Forelimb muscle (tissue), 1 donor: ENCODE measurements at places on chromosomes 4 and X.
A peak's percentile ranks its signal among the peaks of the same experiment; 100 is the strongest.

- no peak for DNase-seq
These were observed 110.1 kb upstream of the VEGFC start for GRCh38 chr4:176902710-176903323.

GRCh38 chr4:129218360-129218759 is 122.4 kb downstream of the C4orf33 start:
- no peak for DNase-seq

GRCh38 chr4:167359711-167360110 is 125.4 kb upstream of the SPOCK3 start:
- no peak for DNase-seq

DNA sequence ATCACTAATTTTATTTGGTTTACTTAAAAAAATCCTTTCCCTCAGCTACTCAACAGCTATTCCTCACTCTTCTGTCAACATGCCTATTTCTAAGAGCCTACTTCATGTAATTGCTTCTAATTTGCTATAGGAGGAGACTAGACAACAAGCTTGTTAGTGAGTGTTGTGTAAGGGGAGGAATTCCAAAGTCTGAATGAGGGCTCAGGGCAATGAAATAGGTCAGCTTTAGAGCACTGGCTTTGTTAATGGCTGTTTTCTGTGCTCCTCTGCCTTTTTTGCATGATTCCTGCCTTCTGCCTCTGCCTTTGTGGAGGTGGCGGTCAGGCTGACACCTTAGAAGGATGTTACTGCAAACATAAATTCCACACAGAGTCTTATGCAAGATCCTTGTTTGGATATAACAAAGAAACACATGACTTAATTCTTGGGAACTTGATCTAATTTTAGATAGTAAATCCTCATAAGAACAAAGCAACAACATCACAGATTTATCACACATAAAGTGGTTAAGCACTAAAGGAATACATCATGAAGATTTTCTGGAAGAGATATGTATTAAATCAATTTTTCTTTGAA is 15.0 kb upstream of the PAGE1 start:
- DNase-seq = no peak

GRCh38 chr4:48495941-48496340 is 5.9 kb downstream of the ZAR1 start:
- no peak for DNase-seq

- DNase-seq = no peak
These were observed 210.5 kb downstream of the ADAMTS3 start for GRCh38 chr4:72358483-72358882.

DNA sequence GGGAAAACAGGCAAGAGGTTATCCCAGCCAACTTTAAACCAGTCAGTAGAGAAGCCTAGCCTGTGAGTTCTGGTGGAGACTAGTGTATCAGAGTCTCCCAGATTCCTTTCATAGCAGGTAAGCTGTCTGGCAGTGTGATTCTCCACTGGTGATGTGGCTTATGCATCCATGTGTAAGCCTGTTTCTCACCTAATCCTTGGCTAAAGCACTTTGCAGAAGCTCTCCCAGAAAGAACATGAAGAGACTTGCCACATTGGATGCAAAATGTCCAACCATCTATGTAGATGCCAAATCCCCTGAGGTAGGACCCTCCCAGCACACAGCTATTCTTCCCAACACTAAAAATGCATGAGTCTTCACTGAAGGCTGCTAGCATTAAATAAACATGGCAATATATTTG is 111.7 kb downstream of the CHRNA9 start:
- no peak for DNase-seq

GRCh38 chrX:118637997-118638396 is 89.4 kb upstream of the IL13RA1 start:
- no peak for DNase-seq

- no peak for DNase-seq
These were observed 213.7 kb upstream of the PPARGC1A start for GRCh38 chr4:24103434-24104157.

- DNase-seq = no peak
These were observed 16.5 kb downstream of the DHRSX start for GRCh38 chrX:2484256-2484655.

- no peak for DNase-seq
These were observed 207.9 kb downstream of the HS6ST2 start for GRCh38 chrX:132750331-132751062.

DNA sequence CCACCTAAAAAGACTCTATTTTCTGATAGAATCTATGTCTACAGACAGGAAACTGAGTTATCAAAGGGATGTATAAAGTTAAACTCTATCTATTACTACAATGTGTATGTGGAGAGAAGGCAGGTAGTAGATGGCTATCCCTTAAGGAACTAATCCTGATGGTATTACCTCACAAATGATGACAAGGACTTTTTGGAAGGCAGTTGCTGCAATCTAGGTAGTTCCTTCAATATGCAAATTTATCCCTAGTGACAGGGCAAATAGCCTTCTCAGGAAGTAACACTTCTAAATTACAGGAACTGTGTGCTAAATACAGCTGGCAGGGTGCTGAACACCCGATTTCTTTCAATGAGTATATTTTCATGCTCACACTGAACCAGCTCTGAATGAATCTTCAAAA is 177.4 kb downstream of the COL25A1 start:
- DNase-seq = no peak

DNA sequence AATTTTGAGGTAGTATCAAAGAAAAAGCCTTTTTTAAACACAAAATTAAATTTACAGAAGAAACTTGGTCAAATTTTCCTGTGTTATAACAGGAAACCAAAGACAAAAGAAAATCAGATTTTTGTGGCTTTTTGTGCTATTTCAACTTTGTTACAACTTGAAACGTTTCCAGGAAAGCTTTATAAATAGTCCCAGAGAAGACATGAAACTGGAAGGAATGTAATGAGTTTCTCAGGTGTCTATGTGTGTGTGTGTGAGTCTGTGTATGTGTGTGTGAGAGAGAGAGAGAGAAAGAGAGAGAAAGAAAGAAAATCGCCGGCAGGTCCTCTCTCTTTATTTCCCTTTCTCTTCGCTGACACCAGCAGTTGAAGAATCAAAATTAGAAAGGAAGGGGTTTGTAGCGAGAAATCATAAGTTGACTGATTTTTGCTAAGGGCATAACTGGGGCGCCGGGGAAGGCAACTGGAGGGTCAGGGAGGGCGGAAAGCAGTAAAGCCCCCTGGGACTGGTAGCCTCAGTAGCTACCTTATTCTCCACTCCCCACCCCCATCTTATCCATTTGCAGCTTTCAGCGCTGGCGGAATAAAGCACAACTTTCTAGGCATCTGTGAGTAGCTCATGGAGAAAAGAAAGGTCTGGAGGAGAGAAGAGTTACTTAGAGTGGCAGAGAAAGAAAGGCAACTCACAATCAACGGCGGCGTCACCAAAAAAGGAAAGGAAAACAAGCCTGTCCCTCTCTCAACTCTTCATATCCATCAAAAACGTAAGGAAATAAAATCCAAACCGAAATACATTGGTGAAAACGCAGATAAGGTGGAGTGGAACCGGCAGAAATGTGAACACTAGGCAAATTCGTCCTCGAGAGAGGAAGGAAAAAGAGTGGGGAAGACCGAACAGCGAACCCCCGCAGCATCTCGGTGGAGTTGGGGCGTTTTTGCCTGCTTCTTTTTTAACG is 1.3 kb downstream of the TMEM47 start:
- DNase-seq = no peak

DNA sequence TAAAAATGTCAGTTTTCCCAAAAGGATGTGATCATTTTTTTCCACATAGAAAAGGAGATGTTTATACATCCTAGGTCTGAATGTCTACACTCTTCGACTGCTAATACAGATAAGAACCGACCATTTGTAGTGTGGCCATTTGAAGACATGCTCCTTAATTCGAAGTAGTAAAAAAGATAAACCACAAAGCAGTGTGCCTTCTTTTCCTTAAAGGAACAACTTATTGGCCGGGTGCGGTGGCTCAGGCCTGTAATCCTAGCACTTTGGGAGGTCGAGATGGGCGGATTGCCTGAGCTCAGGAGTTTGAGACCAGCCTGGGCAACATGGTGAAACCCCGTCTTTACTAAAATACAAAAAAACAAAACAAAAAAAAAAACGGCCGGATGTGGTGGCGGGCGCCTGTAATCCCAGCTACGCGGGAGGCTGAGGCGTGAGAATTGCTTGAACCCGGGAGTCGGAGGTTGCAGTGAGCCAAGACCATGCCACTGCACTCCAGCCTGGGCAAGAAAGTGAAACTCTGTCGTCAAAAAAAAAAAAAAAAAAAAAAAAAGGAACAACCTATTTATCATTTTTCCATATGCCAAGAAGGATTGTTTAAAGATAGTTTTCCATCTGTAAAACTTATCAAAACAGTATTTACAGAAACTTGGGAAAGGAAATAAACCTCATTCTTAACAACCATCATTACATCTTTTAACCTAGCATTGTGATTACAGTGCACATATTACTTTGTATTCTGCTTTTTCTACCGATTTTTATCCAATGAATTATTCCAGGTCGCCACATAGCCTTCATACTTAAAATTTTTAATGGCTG is 2.6 kb downstream of the INTS6L start:
- no peak for DNase-seq

GRCh38 chr4:10276152-10276551 is 159.6 kb upstream of the WDR1 start:
- no peak for DNase-seq

- DNase-seq = peak; percentile 34
These were observed 47.7 kb upstream of the AFAP1 start for GRCh38 chr4:7987148-7987989.

DNA sequence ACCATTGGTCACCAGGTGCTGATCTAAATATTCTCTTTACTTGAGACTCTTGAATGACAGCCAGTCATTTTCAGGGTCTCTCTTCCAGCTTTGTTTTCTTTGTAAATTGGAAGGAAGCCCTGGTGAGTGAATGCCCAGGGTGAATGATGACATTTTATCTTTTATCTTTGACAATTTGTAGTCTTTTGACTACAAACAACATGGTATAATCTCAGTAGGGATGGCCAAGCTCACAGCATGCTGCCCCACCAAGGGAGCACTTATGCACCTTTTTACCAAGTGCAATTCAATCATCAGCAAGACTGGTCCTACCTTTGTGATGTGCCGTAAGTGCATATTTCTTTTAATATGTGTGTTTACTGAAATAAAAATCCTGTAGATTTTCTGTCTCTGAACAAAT is 5.7 kb downstream of the AFM start:
- DNase-seq = no peak

DNA sequence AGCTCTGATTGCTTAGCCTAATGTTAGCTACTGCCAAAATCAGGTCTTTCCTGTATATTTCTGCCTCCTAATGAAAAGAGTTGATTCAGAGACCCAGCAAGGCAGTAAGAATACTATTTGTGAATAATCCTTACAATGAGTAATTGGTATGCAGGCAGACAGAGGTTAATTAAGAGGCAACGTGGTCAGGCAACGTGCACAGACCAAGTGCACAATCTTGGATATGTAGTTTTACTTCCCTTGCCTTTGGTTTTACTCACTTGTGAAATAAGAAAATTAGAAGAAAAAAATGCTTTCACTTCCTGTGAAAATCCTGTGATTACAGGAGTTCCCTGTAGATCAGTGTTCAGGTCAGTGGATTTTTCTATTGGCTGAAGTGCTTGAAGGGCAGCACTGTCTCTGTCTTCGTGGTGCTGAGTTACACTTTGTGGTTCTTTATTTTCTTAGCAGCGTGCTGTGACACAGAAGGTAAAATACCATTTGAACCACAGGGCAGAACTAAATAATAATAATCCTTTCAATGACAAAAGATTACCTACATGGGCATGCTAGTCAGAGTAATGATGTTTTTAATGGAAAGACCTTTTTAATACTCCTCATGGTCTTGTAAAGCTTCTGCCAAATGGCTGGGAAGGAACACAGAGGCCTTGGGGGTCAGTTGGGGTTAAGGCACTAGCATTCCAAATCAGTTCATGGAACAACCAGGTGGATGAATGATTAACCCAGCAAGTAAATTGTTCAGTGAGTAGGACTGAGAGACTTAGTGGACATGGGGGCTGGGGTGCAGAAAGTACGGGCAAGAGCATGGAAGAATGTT is 430.9 kb downstream of the MAPK10 start:
- DNase-seq = no peak

- DNase-seq = no peak
These were observed 57.5 kb upstream of the GIMD1 start for GRCh38 chr4:106426069-106426468.
